ENCODE measurements at places on chromosomes 11 and 22.

GRCh38 chr11:118002541-118003423, 16.6 kb downstream of the IL10RA start:
- DNase-seq = no peak

DNA sequence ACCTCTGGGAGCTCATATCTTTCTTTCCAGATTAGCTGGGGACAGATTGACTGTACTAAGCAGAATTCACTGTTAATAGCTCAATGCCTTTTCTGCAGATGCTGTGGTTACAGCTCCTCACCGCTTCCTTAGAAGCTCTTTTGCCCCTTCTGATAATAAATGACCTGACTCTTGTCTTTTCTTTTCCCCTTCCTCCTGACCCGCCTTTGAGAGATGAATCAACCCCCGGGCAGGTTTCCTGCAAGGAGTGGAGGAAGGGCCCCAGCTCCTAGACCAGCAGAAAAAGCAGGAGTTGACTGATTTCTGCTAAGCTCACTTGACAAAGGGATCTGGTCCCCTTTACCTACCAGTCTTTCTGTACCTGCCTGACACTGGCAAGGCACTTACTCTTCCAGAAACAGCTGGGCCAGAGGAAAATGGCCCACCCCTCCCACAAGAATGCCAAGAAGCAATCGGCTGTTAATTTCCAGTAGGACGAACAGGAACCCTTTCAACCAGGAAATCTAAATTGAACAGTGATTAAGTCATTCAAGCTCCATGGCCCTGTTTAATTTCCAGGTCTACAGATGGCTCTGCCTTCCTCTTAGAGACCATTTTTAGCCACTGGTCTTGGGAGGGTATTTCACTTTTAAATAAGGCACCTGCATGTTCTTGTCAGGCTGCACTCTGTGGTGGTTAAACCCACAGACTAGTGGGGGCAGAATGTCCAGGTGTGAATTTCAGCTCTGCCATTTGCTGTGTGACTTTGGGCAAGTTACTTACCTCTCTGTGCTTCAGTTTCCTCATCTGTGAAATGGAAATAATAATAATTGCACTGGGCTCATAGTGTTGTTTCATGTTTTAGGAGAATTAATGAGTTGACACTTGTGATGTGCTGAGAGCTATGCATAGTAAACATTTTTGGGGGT, 67.5 kb downstream of the PRR5L start:
- peak; percentile 42 for DNase-seq

DNA sequence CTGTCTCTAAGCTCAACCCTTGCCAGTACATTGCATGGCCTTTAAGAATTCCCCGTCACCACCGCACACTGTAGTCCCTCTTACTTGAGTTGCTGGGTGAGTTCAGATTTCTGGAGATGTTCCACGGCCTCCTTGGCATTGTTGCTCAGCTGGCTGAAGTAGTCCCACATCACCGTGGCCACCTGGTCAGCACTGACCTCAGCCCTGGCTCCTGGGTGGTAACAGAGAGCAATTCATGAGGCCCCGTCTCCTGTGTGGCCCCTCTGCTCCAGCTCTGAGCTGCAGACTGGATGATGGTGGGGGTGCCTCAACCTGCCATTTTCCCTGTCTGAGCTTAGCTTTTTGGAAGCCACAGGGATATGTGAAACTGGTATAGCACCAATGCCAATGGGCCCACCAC, 529 bp downstream of the APOA4 start:
- DNase-seq = no peak

DNA sequence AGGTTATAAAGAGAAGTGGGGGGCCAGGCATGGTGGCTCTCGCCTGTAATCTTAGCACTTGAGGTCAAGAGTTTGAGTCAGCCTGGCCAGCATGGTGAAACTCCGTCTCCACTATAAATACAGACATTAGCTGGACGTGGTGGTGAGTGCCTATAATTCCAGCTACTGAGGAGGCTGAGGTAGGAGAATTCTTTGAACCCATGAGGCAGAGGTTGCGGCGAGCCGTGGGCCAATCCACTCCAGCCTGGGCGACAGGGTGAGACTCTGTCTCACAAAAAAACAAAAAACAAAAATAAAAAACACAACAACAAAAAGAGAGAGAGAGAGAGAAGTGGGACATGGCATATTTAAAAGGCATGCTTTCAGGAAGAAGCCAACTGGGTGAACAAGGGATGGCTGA, 80.1 kb upstream of the CARD18 start:
- DNase-seq = no peak

- DNase-seq = no peak
These were observed 56.1 kb downstream of the HIRA start for GRCh38 chr22:19375435-19375834.

DNA sequence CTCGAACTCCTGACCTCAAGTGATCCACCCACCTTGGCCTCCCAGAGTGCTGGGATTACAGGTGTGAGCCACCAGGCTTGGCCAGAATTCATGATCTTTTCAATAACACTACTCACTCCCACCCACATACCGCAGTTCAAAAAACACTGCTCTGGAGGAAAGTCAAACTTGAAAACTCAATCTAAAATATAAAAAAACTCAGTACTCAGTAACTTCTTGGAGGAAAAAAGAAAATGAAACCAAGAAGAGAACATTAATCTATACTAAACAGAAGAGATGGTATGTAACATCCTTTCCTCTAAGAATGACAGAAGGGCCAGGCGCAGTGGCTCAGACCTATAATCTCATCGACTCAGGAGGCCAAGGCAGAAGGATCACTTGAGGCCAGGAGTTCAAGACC, 58.3 kb downstream of the MRTFA start:
- no peak for DNase-seq

- DNase-seq = peak; percentile 94
These were observed 44.4 kb upstream of the CLDN5 start for GRCh38 chr22:19568337-19569275.

DNA sequence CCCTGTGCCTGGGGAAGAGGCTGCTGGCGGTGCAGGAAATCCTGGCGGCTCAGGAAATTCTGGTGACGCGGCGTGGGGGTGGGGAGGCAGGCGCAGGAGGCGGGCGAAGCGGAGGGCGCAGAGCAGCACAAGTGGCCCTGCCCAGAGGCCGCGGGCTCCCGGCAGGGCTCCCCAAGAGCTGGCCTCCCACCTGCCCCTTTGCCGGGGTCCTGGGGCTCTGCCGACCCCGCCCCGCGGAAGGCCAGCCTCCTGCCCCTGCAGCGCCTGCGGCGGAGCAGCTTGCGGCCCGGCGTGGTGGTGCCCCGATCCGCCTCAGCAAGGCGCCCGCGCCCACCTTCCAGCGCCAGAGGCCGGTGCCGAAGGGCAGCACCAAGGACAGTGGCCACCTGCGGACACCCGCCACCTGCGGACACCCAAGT, 100.2 kb upstream of the OR4C13 start:
- no peak for DNase-seq

DNA sequence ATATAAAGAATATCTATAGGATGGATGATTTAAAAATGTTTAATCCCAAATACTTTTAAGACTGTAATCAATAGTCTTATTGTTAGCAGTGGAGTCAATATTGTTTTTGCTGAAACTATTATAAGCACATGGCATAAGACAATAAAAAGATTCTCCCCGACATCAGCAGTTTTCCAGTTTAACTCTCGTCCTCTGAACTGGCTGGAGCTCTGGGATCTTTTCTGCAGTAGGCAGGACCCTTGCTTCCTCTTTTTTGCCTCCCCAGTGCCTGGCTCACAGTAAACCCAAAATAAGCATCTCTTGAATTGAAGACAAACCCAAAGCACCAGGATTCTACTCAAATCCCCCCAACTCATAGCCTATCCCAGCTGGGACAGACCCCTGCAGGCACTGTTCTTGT, 32.9 kb downstream of the KCNJ1 start:
- no peak for DNase-seq

- peak; percentile 27 for DNase-seq
These were observed 66.8 kb downstream of the LARGE1 start for GRCh38 chr22:33853200-33854097.

- DNase-seq = peak; percentile 70
These were observed 30.4 kb downstream of the PAAF1 start for GRCh38 chr11:73907191-73907590.

GRCh38 chr22:27576815-27577573, 224.6 kb downstream of the MN1 start:
- peak; percentile 67 for DNase-seq

DNA sequence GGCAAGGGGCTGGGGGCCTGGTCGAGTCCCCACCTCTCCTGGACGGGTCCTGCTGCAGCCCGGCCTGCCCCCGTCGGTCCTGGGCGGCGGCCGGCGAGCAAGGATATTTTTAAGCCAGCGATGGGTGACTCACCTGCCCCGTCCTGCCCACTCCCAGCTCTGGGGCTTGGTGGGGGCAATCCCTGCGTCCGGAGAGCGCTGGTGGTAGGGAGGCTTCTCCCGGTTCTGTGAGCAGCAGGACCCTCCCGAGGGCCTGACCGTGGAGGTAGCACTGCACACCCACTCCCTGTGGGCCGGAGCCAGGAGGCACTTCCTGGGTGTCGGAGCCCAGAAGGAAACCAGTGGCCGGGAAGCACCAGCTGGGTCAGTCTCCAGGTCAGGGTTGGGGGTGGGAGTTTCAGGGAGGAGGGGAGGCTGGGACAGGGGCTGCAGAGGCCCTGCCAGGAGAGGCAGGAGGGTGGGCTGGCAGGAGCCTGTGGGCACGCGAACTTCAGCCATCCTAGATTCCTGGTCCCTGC, 467 bp downstream of the EPS8L2 start:
- no peak for DNase-seq

DNA sequence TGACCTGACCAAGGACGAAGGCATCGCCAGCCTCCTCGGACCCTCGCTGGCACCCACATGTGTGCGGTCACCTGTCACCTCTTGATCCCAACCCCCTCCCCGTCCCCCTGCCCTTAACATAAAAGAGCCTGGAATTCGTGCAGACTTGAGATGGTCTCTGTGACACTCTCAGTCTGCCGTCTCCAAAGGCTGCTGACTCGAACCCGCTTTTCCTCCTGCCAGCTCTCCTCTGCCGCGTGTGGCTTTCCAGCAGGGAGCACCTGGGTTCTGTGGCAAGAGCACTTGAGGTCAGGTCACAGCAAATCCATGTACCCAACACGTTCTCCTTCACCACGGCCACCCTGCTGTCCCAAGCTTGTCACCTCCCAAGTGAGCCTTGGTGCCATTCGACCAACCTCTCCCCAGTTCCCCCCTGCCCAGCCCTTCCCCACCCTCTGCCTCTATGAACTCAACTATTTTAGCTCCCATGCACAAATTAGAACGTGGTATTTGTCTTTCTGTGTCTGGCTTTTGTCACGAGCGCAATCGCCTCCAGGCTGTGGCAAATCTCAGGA, 207.6 kb downstream of the BRD1 start:
- DNase-seq = no peak

GRCh38 chr11:85534806-85535205, 92.3 kb downstream of the DLG2 start:
- no peak for DNase-seq

DNA sequence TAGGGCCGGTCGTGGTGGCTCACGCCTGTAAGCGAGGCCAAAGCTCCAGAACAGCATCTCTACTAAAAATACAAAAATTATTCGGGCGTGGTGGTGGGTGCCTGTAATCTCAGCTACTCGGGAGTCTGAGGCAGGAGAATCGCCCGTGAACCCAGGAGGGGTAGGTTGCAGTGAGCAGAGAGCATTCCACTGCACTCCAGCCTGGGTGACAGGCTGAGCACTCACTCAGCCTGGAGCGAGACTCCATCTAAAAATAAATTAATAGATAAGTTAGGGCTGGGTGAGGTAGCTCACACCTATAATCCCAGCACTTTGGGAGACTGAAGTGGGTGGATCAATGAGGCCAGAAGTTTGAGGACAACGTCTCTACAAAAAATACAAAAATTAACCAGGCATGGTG, 10.2 kb upstream of the TAB1 start:
- no peak for DNase-seq

DNA sequence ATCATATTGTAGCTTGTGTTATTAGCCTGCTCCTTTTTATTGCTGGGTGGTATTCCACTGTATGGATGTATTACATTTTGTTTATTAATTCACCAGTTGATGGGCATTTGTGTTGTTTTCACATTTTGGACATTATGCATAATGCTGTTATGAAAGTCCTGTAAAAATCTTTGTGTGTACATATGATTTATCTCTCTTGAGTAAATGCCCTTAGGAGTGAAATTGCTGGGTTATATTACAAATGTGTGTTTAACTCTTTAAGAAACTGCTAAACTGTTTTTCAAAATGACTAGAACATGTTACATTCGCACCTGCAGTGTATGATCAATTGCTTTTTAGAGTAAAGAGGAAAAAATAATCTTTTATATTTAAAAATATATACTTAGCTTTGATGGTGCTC, 54.4 kb upstream of the TP53I11 start:
- no peak for DNase-seq

- peak; percentile 71 for DNase-seq
These were observed 11.7 kb downstream of the TECTA start for GRCh38 chr11:121112498-121113455.

DNA sequence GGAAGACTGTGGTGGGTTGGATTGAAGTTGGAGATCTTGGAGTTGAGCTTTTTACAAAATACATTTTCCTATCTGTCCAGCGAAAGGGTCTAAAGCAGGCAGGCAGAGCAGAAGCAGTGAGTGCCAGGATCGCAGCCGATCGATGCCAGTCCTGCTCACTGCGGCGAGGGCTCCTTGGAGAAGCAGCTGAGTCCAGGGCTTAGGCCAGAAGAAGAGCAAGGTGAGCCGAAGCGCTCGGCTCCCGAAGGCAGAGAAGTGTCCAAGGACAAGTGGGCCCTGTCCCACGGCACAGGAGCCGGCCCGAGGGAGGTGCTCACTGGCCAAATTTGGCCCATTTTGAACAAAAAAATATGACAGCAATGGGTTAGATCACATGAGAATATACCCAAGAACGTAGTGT, 637.8 kb downstream of the BRD1 start:
- DNase-seq = no peak
